ENCODE measurements at places on chromosomes 2 and 18.

DNA sequence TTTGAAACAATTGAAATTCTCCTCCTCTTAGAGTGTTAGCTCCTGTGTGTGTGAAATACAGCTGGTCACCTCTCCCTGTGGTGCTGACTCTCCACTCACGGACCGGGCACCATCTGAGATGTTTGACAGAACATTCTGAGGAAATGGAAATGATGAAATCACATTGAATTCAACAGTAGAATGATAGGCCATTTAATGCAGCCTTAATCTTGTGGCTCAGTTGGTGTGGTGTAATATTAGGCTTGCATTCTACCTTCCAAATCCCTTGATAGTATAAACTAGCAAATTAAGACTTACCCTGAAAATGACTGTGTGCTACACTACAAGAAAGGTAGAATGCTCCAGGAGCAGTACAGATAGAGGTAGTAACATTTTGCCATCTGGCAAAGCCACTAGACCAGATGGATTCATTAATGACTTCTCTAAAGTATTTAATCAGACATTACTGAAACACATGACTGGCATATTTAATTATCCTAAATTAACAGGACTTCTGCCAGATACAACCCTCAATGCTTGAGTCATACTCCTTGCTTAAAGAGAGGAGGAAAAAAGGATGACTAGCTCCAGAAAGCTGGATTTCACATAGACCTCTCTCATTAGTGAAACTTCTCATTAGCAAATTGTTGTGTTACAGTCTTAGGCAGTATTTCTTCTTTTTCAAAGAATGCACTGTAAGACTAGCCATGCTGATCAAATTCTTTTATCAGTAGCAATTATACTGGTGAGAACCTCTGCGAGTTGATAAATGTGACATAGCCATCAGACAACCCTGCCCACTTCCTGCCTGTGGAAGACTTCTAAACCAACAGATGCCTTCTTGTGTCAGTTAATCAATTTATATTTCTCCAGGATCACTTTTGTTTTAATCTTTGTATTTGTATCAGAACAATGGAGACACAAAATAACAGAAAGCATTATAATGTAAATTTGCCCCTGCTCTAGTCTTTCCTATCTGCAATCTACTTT is 80.6 kb downstream of the EML6 start:
- no peak for DNase-seq

DNA sequence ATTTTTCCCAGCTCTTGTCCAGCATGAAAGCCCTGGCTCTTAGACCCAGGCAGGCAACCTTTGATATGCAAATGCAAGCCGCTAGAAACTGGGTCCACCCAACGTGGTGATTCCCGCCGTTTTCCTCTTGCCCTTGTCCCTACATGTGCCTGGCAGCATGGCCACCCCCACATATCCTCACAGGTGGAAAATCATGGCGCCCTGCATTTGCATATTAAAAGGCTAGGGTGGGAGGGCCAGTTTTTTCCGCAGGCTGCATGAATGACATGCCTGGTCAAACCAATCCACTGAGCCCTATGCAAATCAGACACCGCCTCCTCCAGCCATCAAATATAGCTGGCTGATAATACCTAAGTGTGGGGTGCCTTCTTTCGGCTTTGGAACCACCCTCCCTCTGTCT is 1091.8 kb upstream of the NXPH2 start:
- DNase-seq: no peak

GRCh38 chr2:149825473-149825872 is 237.9 kb upstream of the MMADHC start:
- no peak for DNase-seq

DNA sequence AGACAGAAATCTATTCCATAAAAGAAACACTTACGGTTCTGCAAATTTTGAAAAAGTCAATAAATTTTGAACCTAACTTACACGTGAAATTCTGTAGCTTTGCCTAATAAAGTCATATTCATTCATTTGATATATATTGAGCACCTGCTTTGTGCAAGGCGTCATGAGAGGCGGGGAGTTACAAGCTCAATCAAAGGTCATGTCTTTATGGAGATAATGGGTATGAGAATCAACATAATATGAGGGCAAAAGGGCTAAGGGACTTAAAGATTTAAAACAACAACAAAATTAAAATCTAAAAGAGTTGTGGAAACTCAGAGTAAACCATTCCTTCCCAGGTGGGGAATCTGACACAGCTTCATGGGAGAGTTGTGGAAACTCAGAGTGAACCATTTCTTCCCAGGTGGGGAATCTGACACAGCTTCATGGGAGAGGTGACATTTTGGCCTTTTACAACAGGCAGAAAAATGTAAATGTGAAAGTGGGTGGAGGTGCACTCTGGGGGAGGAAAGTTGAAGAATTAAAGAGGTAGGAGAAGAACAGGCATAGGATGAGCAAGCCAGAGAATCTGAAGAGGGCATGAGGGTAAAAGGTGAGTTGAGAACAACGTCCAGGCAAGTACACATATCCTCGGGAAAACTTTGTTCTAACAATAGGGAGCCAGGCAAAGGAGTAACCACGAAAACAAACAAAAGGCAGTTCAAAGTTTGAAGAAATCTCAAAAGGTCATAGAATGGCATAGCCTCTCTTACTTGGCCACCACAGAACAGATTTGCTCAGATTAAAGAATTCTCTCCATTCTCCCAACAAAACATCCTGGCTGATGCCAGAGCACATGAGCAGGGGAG is 49.5 kb upstream of the CD226 start:
- no peak for DNase-seq

- DNase-seq: no peak
Observed at GRCh38 chr2:29281086-29281915, 166.1 kb downstream of the CLIP4 start.

GRCh38 chr2:170177950-170178781 is at the start of gene MYO3B:
MYO3B (plus strand) TSS chr2:170178147; CDS start chr2:170178288, 141 bp downstream.
- no peak for DNase-seq

DNA sequence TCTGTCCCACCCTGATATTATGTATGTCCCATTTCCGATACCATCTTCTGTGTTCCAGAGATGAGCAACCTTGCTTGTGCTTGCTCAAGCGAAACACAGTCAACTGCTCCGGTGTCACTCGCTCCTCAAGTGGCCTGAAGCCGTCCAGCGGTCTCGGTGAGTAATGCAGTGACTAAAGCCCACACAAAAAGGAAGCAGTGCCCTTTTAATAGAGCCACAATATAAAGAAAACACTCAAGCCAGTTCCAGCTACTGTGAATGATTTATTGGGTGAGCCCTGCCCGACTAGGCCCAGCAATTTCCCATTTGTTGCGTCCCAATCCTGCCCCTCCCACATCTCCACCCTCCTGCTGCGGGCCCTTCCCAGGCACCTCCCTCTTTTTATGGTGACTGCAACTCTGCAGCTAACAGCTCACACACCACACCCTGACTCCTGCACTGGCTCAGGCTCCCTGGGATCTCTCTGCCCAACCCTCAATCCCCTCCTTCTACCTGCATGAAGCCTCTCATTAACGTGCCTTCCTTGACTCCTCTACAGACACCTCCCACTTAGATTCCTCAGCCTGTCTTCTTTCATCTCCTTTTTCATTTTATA is 44.2 kb upstream of the DSC1 start:
- peak; percentile 88 for DNase-seq

GRCh38 chr2:200131307-200131706 is 175.2 kb upstream of the SPATS2L start:
- DNase-seq: no peak

DNA sequence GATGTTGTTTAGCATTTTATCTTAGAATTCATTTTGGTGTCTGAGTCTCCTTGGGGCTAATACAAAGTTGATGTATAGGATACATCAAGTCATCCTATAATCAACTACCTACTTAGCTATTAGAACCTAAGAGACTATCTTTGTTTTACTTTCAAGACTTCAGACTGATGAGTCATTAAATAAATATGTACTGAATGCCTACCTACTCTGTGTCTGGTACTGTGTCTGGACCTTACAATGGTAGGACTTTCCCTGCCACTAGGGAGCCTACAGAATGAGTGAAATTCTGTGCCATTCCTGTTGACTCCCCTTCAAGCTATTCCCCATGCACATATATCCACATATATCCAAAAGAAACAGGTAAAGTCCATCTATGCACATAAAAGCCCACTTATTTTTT is 114.5 kb downstream of the ERBB4 start:
- DNase-seq: no peak

DNA sequence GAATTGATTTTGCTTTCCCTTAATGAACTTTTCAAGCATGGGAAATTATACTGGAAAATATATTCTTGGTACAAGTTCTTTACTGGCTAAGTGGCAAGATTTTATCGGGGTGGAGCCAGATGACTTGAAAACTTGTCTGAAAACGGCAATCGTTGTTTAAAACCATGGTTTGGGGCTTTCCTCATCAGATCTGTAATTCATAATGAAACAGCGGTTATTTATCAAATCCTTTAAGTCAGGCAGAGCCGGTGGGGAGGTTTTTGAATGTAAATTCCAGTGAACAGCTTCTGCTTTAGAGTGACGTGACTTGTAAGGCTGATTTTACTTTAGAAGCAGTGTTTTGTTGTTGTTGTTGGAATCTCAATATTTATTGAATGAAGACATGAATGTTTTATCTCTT is 2.6 kb downstream of the SEC11C start:
- no peak for DNase-seq

DNA sequence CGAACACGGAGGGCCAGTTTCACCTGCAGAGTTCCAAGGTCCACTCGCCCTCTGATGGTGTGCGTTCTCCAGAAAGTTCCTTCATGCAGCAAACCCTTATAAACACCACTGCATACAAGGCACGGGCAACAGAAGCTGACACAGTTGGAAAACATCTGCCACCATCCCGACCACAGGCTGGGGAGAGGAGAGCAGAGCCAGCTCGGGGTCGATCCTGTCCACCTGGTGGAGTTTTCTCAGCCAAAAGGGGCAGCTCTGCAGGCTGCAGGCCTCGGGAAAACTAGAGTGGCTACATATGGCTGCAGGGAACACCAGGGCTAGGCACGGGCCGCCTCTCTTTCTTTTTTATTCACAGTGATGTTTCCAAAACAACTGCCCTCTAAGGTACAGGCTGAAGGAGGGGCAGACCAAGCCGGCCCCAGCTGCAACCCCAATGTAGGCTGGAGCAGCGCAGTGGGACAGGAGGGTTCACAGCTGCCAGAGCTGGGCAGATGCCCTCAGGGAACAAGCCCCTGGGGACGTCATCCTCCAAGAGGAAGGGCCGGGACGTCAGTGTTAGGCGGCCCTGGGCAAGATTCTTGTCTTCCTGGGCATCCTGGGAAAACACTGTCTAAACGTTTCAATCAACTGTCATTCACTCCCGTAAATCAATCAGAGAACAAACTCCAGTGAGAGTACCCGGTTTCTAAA is 274.7 kb downstream of the TWIST2 start:
- no peak for DNase-seq

GRCh38 chr18:48612917-48613316 is 74.1 kb downstream of the CTIF start:
- no peak for DNase-seq
